ENCODE measurements at places on chromosomes 1 and 21.

DNA sequence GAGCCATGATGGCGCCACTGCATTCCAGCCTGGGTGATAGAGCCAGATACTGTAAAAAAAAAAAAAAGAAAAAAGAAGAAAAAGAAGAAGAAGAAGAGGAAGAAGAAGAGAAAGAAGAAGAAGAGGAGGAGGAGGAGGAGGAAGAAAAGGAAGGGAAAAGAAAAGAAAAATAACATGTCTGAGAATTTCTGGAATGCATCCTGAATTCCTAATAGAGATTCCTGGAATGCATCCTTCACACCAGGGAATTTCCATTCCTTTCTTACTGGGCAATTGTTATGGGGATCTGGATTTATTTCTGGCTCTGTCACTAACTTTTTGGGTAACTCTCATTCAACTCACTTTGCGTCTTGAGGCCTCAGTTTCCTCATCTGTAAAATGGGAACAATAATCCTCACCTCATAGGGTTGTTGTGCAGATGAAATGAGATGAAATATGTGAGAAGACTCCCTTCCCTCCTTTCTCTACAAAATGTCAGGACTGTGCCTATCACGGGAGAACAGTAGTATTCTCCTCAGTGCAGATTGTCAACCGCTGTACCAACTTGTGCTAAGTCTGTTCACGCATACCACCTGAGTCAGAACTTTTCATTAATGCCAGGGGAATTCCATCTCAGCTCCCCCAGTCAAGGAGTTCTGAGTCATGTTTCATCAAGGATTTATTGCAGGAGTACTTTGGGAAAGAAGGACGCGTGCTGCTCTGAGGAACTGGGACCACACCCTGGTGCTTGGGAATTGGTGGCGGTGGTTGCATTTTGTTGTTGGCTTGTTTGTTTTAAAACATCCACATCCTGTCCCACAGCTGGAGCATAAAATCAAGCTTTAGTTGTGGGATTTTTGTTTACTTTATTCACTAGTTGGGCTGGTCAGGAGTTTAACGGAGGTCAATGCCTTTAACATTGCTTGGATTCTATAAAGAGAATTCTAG, 42.4 kb upstream of the ROR1 start:
- DNase-seq = peak; percentile 83

GRCh38 chr1:24252185-24252780, 65.2 kb upstream of the IFNLR1 start:
- no peak for DNase-seq

DNA sequence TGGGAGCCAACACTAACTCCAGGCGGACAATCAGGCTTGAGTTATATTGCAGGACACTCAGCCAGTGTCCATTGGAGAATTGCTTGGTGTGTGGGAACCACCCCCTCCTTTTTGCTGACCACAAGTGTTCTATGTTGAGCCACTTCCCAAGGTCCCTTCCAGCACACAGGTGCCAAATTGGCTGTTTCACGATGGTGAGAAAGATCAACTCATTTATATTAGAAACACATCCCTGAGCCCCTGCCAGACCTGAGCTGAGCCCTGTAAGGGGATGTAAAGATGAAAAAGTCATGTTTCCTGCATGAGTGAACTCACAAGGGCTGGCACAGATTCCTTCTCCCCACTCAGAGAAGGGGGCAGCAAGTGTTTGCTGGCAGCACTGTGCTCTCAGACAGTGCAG, 96.5 kb downstream of the KCNN3 start:
- no peak for DNase-seq

- no peak for DNase-seq
Observed at GRCh38 chr1:217089361-217090014, 366.3 kb upstream of the ESRRG start.

DNA sequence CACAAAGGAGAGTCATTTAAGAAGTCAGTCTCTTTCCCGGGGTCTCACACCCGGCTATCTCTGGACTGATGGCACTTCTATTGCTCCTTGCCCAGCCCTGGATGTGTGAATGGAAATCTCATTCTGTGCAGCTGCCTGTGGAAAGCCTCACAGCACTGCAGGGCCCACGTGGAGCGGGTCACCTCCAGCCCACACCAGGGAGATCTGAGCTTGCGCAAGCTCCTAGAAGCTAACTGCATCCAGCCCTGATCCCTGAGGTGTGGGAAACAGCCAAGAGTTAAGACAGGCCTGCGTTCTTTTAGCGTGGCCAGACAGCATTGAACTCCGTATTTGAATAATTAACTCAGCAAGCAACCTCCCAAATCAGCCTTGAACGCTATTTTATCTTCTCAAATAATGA, 150.5 kb downstream of the LRIG2 start:
- no peak for DNase-seq

- DNase-seq = no peak
Observed at GRCh38 chr1:94796266-94796665, 23.9 kb upstream of the SLC44A3 start.

GRCh38 chr1:163797816-163798215, 476.1 kb downstream of the NUF2 start:
- no peak for DNase-seq

- DNase-seq = no peak
Observed at GRCh38 chr1:20410503-20410902, 75.5 kb downstream of the CAMK2N1 start.

- no peak for DNase-seq
Observed at GRCh38 chr1:43047135-43047534, 88.5 kb upstream of the SLC2A1 start.
